ENCODE measurements at places on chromosomes 3 and 15.

GRCh38 chr3:71409352-71409751, 174.2 kb downstream of the FOXP1 start:
- DNase-seq = no peak

GRCh38 chr3:188241883-188242282, 87.9 kb downstream of the LPP start:
- no peak for DNase-seq

DNA sequence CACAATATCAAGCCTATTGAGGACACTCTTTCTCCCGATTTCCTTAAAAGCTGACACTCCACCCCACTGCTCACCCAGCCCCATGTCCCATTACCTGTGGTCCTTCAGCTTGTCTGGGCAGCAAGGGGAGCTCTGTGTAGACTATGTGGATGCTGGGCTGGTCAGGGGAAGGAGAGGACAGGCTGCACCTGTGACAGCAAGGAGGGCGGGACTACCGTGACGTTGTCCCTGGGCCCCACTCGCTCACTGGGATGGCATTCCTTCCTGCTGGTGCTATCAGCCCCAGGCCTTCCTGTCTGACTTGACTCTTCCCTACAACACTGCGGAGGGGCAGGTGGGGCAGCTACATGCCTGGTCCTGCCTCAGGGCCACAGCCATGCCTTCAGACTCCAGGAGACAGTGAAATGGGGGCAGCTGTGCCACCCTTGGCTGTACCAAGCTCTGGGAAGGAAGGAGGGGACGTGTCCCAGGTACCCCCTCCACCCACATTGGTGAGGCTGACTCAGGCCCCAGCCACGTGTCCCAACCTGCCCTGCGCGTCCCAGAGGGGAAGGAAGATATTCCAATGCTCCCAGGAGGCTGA, at the start of gene TMEM40:
Gene TMEM40 (minus strand): TSS at position 163 of the 583 bp plus-strand sequence. CDS start 9,427 bp downstream, outside the sequence.
- DNase-seq = no peak

GRCh38 chr15:55257938-55258337, 31.7 kb downstream of the RAB27A start:
- DNase-seq = no peak

GRCh38 chr15:80775338-80775737, 3.8 kb upstream of the CEMIP start:
- no peak for DNase-seq

DNA sequence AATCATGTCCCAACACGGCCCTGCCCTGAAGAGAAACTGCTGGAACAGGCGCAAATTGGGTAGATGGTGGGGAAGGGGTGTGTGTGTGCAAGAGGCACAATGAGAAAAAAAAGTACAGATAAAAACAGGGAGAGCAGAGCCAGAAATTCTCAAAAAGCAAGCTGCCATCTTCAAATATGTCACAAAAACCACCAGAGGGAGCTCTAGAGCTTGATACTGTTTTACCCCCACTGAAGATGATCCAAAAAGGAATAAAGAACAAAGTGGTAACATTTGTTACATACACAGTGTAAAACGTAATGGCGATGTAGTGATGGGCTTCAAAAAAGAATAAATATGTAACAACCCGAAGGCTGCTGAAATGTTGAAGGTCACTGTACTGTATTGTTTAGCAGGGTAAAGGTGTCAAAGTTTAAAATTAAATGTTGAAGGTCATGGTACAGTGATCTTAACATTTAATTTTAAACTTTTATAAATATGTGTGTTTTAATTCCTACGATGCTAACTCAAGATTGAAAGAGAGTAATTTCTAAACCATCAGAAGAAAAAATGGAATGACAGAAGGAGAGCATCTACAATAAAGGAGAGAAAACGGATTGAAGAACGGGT, 6.0 kb downstream of the SNRPA1 start:
- DNase-seq = no peak

DNA sequence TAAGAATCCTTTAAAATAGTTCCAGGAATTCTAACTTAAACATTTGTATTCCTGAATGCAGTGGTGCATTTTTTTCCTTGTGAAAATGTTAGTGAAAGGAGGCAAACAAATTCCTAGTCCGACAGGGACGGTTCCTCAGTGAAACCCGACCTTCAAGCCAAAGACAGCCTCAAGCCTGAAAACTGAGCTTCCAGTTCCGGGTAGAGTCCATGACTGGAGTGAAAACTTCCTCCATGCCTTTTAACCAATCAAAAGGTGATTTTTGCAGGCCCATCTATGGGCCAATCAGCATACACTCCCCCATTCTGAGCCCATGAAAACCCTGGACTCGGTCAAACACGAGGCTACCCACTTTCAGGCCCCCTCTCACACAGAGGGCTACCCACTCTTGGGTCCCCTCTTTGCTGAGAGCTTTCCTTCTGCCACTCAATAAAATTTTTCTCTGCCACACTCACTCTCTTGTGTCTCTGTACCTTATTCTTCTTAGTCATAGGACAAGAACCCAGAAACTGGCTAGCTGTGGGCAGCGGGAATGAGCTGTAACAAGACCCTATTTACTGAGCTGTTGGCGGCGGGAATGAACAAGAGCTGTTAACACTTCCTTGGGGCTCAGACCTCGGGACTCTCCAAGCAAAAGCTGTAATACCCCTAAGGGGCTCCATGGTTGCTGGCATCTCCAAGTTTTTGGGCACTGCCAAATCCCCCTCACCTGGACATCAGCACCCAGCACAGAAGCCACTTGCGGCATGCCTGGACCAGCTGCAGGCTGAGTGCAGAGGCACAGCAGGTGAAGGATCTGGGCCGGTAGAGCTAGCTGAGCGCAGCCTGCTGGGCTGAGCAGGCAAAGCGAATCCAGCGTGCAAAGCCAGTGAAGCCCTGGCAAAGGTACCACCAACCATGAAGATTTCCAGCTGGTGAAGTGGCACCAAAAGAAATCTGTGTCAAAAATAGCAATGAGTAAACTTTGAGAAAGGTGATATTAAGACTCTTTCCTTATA, 598.8 kb downstream of the MCTP2 start:
- no peak for DNase-seq
